Activated naive CD4-positive, alpha-beta T cell treated with anti-CD3 and anti-CD28 coated beads, Interleukin-2, amount 50 U/mL, for 72 hours (primary cell): ENCODE measurements at places on chromosomes 4 and X. TPM values are rescaled to one million over a fixed set of nuclear protein-coding genes. Genes with fewer than 3 reads are reported as not detected.

DNA sequence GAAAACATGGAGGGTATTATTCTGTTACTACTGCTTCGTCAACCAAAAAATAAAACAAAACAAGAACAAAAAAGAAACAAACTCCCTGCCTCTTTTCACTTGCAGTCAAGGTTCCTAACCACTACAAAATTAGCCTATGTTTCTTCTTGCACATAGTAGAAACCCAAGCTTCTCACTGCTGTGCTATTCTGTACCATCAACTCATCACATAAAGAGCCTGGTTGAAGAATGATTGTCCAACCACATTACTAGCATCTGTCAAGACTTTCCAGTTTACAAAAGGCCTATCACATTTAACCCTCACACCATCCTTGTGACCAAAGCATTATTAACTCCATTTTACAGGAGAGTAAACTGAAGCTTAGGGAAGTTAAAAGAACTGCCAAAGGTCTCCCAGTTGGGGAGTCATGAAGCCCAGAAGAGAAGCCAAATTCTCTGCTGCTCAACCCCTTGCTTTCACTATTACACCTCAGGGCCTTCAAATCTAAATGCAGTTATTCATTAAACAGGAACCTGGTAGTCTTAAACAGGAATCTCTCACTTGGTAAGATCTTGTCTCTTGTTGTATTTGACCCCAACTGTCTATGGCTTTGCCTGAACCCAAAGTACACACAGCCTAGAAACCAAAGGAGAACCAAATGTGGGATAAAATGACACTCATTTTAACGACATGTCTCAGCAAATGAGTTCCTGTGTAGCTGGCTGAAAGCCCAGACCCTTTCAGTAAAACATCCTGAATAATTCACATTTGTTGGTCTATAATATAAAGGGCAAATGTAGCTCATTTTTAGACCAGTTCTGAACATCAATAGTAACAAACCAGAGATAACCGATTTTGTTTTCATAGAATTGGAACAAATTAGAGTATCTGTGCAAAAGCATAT is 8.6 kb downstream of the F9 start:
- no peak for DNase-seq

DNA sequence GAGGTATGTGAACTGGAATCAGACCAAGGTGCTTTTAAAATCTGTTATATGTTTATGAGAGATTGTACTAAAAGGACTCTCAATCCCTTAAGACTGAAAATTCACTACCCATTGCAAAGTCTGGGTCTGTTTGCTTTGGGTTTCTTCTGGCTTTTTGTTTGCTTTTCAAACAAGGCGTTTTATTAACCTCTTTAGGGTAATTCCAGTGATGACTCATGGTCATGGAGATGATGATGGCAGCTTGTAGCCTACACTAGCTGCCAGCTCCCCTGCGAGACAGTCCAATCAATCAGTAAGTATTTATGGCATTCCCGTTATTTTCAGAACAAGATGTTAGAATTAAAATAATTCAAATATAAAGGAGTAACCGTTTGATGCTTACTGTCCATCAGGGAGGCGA is 643.8 kb upstream of the FTHL17 start:
- DNase-seq = no peak

The TRAM1L1 gene
- total RNA-seq = not detected

DNA sequence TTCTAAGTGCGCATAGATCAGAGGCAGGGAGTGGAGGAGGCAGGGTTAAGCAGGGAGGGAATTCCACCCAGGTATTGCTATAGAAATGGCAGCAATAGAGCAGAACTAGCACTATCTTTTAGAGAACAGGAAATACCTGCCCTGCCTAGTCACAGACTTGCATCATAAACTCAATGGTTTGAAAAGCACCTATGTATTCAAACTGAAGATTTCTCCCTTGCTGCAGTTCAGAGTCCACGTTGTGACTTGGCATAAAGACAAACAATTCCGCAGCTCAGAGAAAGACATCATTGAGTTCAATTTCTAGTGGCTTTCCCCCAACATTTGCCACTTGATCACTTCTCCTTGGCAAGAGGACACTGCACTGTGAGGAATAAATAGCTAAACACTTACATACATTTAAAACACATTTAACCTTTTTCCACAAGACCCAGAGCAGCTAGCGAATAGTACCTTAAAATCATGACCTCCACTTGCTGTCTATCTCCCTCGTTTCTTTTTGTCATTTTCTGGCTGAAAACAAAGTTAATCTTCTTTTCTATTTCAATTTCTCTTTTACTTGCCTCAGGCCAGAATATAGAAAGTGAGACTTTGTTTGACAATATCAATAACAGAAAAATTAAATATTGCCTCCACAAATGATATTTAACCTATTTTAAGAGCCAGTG is 42.4 kb downstream of the SLC7A11 start:
- DNase-seq = no peak

The DMP1 gene
- total RNA-seq = not detected

- DNase-seq = no peak
Observed at GRCh38 chr4:177369372-177369771, 59.7 kb downstream of the NEIL3 start.

The EVC gene
- 0.14 TPM for total RNA-seq
